ENCODE measurements at places on chromosomes 16 and 17.
A peak's percentile ranks its signal among the peaks of the same experiment; 100 is the strongest.

GRCh38 chr16:85733839-85734170, 17.1 kb downstream of the C16orf74 start:
- DNase-seq, result no peak

DNA sequence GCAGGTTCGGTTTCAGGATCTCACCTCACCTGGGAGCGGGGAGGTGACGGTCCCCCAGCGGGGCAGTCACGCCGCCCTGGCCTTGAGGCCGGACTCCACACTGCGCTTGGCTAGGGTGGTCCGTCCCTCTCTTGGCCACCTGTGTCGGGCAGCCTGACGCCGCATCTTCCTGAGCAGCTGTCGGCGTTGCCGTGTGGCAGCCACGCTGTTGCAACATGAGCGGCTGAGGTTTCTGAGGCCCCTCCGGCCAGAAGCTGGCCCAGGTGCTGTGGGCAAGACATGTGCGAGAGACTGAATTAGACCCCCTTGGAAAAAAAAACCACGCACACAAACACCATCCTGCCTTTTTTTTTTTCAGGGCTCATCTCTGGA, 49.2 kb downstream of the IRF8 start:
- no peak for DNase-seq

- no peak for DNase-seq
These were observed 17.1 kb downstream of the RAB11FIP4 start for GRCh38 chr17:31408586-31408985.

DNA sequence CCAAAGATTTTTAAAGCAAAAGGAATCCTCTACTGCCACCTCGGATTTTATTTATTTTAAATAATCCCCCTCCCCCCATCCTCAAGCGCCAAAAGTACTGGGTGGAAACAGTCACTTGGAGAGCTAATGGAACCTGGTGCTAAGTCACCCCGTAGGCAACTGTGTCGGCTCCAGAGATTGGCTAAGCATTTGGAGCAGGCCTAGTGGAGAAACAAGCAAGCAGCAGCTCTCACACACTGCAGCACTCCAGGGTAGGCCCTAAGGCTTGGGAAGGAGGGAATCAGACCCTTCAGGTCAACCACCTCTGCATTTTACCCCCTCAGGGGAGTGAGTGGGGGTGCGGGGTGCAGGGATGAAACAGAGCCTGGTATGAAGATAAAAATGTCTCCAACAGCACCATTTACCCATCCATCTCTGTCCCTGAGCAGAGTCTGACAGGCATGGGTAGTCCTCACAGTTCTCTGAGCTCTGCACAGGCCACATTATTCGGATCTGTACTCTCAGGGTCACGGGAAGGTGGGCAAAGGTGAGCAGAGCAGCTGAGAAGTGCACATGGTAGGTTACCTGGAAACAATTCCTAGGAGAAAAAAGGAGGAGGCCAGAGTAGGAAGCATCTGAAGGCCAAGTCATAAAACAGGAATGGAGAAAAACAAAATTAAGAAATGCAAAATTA, 27.2 kb upstream of the STAC2 start:
- DNase-seq, result no peak

- peak; percentile 25 for DNase-seq
These were observed 571 bp downstream of the CAVIN1 start for GRCh38 chr17:42422412-42422957.

DNA sequence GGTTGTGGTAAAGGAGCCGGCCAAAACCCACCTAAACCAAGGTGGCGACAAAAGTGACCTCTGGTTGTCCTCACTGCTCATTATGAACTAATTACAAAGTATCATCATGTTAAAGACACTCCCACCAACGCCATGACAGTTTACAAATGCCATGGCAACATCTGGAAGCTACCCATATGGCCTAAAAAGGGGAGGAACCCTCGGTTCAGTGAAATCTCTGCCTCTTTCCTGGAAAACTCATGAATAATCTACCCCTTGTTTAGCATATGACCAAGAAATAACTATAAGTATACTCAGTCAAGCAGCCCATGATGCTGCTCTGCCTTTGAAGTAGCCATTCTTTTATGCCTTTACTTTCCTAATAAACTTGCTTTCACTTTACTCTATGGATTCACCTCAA, 72.2 kb downstream of the CYLD start:
- no peak for DNase-seq

- no peak for DNase-seq
These were observed 12.4 kb upstream of the MAP2K6 start for GRCh38 chr17:69402052-69402451.

DNA sequence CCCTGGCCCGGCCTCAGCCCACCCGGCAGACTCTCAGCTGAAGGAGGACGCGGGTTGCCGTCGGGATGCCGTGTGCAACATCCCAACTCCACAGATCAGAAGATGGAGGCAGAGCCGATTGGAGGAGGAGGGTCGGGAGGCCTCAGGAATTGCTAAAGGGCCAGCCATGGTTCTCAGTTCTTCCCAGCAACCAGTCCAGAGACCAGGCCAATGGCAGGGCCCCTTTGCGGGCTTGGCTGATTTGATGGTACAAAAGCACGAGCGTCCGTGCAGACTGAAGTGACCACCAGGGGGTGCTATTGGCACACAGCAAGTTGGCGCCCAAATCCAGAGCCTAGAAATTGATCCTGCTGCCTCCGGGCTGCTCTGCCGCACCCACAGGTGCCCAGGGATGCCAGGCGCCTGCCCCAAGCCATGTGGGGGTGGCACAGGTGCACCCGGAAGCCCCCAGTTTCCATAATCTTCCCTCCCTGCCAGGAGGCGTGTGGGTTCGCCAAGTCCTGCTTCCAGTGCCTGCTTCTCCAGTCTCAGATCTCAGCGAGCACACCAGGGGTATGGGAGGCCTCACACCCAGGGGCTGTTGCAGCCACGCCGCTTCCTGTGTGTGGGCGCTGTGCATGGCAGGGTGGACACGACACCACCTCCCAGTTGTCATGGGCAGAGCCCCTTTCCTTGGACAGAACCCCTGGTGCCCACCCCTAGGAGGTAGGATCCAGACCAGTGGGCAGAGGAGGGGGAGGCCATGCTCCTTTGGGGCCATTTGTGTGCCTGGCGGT, 7.1 kb upstream of the TEX19 start:
- DNase-seq, result peak; percentile 82

DNA sequence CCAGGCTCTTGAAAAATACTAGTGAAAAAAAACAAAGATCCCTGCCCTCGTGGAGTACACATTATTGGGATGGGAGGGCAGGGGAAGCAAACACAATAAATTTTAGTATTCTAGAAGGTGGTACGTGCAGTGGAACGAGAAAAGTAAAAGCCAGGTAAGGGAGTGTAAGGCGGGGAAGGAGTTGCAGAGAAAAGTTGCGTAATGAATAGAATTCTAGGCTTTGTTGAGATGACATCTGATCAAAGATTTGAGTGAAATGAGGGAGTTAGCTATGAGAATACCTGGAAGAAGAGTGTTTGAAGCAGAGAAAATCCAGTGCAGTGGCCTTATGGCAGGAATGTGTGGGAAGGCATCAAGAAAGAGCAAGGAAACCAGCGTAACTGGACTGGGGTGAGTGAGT, 2.1 kb downstream of the CKLF start:
- no peak for DNase-seq

DNA sequence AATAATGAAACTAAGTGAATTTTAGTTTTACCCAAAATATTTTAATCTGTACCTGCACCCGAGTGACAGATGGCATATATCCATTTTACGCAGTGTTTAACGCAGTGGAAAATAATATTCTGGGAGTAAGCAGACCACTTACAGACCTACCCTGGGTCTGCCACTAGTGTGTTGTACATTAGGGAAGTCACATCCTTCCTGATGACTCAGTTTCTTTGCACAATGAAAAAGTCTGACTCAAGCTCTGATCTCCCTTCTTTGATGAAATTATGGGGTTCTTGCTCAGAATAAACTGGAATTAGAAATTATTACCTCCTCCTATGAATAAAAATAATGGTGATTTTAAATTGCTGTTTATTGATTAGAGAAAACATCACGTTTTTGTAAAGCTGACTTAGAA, 123.2 kb upstream of the AXIN2 start:
- no peak for DNase-seq

DNA sequence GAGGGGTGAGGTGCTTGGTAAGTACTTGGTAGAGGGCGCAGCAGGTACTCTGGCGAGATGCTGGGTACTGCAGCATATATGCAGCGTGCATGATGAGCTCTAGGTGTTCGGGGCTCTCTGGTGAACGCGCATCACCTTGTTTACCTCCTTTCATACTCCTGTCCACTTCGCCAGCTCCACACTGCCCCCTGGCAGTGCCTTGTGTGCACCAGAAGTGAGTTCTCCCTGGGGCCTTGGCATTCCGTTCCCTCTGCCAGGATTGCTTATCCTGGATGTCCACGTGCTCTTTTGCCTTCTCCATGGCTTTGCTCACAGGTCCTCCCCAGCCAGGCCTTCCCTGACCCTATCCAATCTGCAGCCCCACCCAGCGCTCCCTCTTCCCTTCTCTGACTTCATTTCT, 154.2 kb downstream of the MRM1 start:
- peak; percentile 78 for DNase-seq

DNA sequence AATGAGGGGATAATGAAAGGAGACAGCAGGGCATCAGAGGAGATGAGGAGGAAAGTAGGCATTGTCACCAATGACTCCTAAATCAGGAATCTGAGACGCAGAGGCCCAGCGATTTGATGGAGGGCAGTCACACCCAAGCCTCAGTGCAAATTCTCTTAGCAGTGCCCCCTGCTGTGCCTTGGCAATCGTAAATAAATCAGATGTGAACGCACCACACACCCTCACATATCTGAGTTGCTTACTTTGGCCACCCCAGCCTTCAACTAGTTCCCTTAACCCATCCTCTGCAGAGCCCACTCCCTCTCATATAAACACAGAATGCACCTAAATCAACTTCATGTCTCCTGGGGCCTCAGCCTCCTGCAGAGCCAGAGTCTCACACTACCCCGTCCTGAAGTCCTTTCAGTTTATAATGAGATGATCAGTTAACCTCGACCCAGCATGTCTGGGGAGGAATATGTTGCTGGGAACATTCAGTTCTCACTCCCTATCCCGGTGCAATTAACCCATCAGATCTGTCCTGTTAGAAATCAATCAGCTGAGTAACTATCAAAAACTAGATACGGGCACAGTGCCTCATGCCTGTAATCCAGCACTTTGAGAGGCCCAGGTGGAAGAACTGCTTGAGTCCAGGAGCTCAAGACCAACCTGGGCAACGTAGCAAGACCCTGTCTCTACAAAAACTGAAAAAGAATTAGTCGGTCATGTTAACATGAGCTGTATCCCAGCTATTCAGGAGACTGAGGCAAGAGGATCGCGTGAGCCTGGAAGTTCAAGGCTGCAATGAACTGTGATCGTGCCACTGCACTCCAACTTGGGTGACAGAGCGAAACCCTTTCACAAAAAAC, 78.4 kb downstream of the SLC39A11 start:
- peak; percentile 48 for DNase-seq

DNA sequence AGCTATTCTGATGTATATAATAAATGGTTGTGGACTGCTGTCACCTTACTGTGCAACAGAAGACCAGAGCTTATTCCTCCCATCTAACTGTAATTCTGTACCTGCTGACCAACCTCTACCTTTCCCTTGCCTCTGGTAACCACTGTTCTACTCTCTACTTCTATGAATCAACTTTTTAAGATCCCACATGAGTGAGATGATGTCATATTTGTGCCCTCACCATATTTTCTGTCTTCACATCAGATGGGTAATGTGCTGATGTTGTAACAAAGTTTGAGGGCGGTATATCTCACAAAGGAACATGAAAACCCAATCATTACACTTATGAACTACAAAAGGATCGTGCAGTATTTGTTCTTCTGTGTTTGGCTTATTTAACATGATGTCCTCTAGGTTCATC, 16.8 kb downstream of the BRD7 start:
- no peak for DNase-seq

- DNase-seq, result peak; percentile 20
These were observed 2.3 kb downstream of the RPUSD1 start for GRCh38 chr16:785563-786535.

DNA sequence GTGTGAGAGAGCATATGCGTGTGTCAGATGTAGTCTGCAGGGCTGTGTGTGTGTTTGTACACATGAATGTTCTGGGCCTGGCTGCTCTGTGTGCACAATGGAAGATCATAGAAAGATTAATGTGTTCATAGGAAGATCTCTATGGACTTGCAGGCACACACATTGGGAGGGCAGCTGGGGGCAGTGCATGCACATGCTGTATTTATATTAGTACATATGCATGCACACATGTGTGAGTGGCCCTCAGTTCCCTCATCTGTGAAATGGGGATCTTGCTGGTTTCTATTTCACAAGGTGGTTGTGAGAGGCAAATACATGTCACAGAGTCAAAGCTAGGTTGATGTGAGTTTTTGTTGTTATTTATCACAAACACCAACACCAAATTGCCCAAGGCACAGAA, 2.1 kb downstream of the CA7 start:
- no peak for DNase-seq

GRCh38 chr17:15233022-15233805, 31.9 kb downstream of the PMP22 start:
- no peak for DNase-seq

GRCh38 chr16:80277182-80277581, 263.6 kb upstream of the DYNLRB2 start:
- no peak for DNase-seq

DNA sequence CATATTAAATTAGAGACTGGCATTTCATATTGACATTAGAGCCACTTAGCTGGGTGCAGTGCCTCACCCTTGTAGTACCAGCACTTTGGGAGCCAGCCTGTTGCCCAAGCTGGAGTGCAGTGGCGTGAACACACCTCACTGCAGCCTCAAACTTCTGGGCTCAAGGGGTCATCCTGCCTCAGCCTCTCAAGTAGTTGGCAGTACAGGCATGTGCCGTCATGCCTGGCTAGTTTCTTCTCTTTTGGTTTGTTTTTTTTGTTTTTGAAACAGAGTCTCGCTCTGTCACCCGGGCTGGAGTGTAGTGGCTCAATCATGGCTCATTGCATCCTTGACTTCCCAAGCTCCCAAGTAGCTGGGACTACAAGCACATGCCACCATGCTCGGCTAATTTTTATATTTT, 8.7 kb downstream of the PPM1E start:
- DNase-seq, result no peak

DNA sequence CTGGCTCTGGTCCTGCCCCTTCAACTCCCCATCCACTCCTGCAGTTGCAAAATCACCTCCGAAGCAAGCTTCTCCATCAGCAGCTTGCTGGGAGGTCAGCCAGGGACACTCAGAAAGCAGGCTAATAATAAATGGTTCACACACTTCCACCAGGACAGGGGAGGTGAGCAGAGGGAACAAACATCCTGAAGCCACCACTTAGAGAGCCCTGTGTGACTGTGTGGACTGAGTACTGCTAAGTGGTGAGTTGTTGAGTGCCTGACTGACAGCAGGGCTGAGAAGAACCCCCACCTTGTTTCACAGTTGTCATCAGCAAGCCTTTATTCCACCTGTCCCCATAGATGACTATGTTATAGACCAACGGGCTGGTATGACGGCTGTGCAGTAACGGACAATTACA, 213.9 kb downstream of the CBLN1 start:
- no peak for DNase-seq

GRCh38 chr16:10822702-10823101, 4.1 kb upstream of the TVP23A start:
- DNase-seq, result no peak

DNA sequence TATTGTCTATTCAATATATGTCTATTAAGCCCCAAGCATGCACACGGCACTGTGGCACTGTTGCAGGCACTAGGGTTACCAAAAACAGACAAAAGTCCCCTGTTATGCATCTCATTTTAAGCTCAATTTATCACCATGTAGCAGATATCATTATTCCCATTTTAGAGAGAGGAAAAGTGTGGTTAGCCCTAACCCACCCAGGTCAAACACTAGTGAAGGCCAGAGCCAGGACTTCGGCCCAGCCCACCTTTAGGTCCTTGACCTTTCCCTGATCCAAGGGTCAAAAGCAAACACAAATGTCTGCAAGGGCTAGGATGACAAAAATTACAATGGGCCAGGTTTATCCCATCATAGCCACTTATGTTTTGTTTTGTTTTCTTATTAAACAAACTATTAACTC, 130.3 kb upstream of the NUDT7 start:
- no peak for DNase-seq

Data from NCI-H146 (cell line).